ENCODE measurements at places on chromosomes 1 and 21.

GRCh38 chr1:103218821-103219220, 110.5 kb upstream of the COL11A1 start:
- DNase-seq, result no peak

- no peak for DNase-seq
Observed at GRCh38 chr21:32572574-32573420, 12.5 kb downstream of the TCP10L start.

DNA sequence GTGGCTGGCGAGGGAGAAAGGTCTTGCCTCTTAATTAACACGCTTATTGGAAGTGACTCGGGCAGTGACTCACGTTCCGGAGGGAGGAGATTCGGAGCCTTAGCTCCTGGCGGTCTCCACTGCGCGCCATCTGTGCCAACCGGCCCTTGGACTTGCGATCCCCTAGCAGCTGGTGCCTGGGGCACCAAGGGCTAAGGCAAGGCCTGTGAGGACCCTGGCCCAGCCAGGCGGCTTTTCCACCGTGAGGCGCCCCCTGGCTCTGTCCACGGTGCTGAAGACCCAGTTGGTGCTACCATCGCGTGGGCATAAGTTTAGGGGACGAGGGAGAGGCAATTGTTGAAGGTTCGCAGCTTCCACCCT, 1.3 kb upstream of the SYT6 start:
- DNase-seq, result no peak

- DNase-seq, result peak; percentile 61
Observed at GRCh38 chr1:110780600-110781484, 92.1 kb upstream of the CD53 start.
